ENCODE measurements at places on chromosomes 5 and 9.

DNA sequence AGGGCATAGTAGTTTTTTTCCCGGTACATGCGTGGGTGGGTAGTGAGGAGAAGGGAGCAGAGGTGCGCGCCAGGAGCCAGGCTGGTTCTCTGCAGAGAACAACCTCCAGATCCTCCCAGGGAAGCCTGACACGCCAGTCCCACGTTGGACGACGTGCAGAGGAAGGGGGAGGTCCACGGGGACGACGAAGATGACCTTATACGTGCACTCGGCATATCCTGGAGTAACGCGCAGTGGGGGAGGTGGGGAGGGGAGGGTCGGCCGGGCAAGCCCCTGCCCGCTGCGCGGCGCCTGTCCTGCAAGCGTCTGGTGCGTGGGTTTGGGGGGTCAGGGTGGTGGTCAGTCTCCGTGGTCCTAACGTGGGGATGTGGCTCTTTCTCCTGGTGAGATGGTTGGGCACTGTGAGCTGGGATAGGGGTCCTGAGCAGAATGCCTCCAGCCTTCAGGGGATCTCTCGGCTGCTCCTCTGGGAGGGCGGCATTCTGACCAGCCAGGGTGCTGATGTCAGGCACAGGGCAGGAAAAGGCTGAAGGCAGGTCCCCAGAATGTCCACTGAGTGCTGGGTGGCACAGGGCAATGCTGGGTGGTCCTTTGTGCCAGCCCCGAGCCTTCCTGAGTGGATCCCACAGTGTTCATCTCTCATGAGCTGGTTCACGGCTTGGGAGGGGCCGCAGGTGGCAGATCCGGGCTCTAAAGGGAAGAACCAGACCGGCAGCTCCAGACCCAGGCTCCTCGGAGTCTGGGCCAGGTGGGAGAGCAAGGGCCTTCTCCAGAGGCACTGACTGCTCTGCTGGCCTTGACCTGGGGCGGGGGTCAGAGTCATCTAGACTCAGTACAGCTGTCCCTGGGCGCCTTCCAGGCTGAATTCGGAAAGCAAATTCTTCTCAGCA is 10.5 kb upstream of the SCGB3A1 start:
- no peak for DNase-seq

DNA sequence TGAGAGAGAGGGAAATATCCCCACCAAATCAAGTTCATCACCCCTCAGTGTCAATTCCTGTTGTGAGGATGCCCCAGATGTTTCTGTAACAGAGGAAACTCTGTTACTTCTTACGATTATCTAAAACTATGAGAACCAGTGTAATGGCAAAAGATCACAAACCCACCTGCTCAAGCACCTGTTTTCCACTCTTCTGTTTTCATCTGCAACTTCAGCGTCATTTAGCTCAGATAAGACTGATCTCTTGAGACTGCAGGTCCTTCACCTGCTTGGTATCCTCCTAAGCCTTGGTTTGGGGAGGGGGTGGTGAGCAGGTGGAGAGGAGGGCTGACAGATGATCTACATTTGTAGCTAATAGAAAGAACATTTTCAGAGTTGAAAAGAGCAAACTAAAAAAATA is 229.3 kb downstream of the SLF1 start:
- no peak for DNase-seq

- DNase-seq = no peak
These were observed 3.9 kb upstream of the CAST start for GRCh38 chr5:96658272-96658671.

DNA sequence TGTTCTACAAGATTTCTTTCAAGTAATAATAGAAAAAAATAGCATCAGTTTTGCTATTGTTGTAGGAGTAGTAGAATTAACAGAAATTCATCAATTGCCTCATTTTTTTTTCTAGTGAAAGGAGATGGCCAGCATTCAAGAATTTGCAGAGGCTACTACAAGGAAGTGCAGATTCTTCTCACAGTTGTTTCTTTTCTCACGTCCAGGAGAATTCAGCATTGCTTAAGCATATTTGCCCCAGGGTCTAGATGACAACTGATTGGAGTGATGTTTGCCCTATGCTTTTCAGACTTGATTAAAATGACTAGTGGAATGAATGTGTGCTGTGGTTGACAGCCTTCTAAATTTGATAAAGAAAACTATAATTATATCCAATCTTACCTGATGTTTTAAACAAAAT is 46.6 kb upstream of the SLC12A2 start:
- DNase-seq = no peak

- no peak for DNase-seq
These were observed 358.2 kb upstream of the TLE4 start for GRCh38 chr9:79213417-79214125.

GRCh38 chr9:105859428-105860091 is 165.2 kb downstream of the TMEM38B start:
- peak; percentile 28 for DNase-seq

GRCh38 chr5:76781775-76782174 is 37.1 kb upstream of the F2RL1 start:
- DNase-seq = no peak

GRCh38 chr5:53364061-53364460 is 116.4 kb upstream of the FST start:
- DNase-seq = no peak

- peak; percentile 93 for DNase-seq
These were observed at the start of gene TNFSF15 for GRCh38 chr9:114805670-114806525. TSS of gene TNFSF15 (minus strand) at chr9:114806039. CDS start at chr9:114806012, 27 bp downstream.

DNA sequence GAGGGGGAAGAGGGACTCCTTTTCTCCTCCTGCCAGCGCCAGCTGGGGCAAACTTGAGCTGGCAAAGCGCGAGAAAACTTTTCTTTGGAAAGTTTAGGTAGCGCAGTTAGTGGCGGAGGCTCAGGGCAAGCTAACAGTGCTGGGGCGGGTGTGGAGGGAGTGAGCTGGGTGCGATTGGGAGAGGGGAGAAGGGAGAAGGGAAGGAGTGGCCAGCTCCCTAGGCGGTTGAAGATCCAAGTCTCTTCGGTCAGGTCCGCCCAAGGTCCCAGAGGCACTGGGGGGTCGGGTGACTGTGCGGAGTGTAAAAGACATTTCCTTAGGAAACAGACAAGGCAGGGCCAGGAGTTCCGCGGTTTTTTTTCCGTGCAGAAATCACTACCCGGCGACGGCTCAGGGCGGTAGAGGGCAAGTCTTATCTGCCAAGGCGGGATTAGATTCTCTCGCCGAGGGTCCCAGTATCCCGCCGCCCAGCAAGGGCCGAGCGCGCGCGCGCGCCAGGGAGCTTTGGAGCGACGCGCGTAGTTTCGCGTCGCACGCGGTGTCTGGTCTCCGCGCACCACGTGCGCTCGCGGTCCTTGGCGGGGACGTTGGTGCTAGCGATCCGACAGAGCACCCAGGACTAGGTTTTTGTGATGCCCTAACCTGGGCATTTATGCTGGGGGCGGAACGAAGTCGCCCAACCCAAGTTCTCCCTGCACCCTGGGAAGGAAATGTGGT is 33.6 kb upstream of the NFIB start:
- no peak for DNase-seq

DNA sequence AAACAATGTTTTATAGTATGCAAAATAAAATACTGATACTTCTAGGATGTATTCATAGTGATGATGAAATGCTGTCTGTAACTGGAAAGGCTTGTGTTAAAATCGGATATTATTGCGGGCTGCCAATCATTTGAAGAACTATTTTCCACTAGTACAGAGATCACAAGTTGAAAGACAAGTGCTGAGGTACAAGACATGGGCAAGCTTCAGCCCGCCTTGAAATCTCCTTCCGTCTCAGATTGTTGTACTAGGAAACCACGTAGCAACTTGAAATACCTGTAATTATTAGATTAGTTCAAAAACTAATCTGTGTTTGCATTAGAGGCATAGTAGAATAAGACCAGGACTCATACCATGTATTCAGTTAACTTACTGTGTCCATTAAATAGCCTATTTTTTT is 218.2 kb downstream of the ARHGEF28 start:
- DNase-seq = no peak

- DNase-seq = no peak
These were observed 55.0 kb downstream of the ZNF618 start for GRCh38 chr9:113931140-113931539.

DNA sequence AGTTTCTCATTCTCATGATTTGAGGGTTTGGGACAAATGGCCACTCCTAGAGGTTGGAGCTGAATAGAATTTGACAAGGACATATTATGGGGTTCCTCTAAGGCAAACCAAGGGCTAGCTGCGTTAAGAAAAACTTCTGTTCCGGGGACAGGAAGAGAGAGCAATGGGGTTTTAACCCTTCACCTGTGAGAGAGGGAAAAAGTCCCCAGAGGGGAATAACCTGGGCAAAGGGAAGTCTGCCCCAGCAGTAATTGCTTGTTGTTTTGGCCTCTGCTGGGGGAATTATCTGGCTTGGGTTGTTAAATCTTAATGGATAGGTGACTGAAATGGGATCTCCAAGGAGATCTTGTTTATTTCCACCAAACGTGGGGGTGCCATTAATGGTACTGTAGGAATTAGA is 110.1 kb upstream of the MOCS2 start:
- no peak for DNase-seq

DNA sequence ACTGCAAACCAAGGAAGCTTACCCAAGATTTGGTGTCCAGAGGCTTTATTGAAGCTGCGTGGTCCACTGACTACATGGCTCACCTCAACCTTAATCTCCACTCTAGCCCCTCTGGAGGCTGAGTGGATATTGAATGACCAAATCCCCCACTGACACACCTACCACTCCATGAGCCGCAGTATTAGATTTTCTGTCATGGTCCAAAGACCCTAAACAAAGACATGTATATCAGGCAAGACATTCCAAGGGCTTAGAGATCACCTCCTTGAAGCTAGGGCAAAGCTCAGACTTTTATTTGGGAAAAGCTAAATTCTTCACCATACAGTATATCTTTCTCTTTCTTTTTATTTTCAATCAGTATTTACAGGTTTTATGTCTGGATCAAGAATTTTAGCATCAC is 346.2 kb upstream of the CTNND2 start:
- no peak for DNase-seq

DNA sequence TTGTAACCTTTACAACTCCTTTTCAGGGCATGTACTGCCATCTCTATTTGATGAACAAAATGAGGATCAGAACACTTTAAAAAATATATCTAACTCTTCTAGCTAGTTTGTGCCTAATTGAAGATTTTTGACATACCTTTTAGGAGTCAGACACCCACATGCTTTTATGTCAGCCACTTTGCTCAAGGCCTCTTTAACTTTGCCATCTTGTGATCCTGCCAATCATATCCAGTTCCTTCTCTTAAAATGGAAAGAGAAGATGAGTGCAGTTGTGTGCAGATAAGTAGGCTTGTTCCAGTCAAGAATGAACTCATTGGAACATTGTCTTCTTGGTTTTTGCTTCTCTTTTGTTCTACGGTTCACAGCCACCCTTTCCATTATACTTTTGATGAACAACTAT is 425.6 kb upstream of the TNC start:
- no peak for DNase-seq

- DNase-seq = no peak
These were observed 197.2 kb downstream of the PARP8 start for GRCh38 chr5:50863534-50864170.

- no peak for DNase-seq
These were observed 164.5 kb downstream of the MED27 start for GRCh38 chr9:131915181-131915580.

- no peak for DNase-seq
These were observed 283.1 kb downstream of the ADAMTS6 start for GRCh38 chr5:65198456-65199120.

- no peak for DNase-seq
These were observed 50.3 kb upstream of the TGFBR1 start for GRCh38 chr9:99054581-99054980.

DNA sequence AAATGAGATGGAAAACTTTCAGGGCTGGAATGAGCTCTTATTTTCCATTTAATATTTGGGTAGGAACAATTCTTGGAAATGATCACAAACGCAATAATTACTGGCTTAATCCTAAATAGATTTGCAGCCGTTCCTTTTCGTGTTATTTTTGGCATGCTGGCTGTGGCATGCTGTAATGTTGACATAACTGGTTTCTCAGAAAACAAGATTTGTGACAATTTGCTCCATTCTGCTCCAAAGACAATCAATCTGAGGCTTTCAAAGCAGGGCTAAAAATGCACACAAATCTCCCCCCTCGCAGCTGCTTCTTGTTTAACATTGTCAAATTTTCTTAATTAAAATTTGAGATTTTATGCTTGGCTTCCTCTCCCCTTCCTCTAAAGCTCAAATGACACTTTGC is 151.2 kb downstream of the TTC39B start:
- no peak for DNase-seq

GRCh38 chr9:80359941-80360881 is 788.4 kb downstream of the TLE4 start:
- no peak for DNase-seq

GRCh38 chr5:115699967-115700366 is 74.1 kb upstream of the TMED7 start:
- DNase-seq = no peak

DNA sequence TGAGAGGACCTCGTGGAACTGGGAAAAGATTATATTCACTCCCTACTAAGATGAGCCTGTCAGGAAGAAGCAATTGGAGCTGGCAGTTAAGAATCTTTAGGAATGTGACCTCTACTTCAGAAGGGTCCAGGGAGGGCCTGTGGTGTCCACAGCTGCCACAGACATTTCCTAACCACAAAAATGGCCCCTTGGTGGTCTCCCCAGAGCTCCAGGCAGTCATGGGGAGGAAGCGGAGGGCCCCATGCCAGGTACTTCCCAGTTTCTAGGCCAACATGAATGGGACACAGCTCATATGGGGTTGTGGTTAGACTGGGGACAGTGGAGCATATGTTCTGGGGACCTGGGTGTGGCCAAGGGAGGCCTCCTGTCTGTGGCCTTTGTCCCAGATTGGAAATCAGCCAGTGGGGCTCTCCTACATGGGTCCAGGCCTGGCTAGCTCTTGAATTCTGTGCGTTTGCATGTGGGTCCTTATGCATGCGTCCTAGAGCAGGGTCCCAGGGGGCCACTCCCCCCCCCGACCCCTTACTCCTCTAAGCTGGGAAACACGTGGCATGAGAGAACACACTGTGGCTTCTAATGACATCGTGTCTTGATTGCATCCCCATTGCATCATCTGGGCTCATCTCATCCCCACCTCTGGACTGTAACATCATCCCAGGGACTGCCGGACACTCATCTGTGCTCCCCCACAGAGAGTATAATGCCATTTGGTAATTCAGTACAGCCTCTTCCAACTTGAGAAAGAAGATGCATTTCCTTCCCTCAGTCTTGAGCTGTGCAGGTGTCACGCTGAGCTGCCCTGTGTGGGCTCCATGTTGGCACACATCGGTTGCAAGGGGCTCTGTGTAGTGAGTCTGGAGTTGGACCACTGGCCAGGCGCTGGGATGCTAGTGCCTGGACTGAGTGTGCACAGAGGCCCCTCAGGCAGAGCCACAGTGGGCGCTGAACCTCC is 31.3 kb downstream of the IRF1 start:
- DNase-seq = peak; percentile 88

GRCh38 chr5:171055875-171056454 is 194.1 kb downstream of the RANBP17 start:
- no peak for DNase-seq

All from inflammatory macrophage treated with lipopolysaccharide for 1 hour (primary cell).